Suppressor macrophage (primary cell): ENCODE measurements at places on chromosomes 3 and 15.

DNA sequence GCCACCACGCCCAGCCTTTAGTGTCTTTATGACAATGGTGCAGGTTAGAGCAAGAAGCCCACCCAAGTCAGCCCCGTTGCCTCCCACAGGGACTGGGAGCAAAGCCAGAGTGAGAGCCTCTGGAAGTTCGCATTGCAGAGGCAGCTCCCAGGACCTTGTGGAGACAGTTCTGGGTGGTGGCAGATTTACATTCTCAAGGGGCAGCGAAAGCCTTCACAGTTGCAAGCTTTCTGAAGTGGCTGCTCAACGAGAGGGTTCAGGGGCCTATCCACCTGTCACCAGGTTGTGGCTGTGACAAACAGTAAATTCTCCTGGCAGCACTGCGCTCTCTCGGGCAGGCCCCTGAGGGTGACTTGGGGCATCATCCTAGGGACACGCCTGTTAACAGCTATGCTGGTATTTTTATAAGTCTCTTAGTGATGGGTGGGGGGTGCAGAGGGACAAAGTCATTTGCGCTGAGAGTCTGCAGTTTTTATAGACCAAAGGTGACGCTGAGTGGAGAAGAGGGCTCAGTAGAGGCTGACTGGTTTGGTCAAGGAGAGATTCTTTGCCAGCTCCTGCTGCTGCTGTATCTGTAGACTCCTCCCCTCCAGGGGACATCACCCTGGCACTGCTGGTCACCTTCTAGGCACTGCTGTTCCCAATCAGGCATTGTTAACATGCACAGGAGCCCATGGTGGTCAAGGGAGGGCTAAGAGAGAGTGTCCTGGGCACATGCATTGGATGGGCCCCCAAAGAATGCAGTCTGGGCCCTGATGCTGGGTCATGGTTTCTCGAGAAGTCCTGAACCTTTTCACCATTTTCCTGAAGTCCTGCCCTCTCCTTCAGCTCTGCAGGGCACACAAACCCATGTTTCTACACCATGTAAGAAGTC, 57.5 kb upstream of the KLF13 start:
- no peak for DNase-seq

DNA sequence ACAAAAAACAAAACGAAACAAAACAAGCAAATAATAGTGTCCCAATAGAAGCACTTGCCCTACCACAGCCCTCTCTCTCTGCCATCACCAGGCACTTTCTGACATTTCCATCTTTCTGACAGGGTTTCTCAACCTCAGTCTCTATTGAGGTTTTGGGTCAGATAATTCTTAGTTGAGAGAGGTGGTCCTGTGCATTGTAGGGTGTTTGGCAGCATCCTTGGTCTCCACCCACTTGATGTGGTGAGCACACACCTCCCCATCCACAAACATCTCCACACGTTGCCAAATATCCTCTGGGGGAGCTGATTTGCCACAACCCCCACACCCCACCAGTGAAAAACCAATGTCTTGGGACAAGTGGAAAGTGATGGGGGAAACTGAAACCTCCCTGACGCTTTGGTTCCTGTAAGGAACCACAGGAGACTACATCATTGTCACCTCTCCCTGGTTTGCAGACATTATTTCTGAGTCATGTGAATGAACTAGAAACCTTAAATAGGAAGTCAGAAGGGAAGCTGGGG, 733.7 kb upstream of the CFAP20DC start:
- DNase-seq = peak; percentile 6

DNA sequence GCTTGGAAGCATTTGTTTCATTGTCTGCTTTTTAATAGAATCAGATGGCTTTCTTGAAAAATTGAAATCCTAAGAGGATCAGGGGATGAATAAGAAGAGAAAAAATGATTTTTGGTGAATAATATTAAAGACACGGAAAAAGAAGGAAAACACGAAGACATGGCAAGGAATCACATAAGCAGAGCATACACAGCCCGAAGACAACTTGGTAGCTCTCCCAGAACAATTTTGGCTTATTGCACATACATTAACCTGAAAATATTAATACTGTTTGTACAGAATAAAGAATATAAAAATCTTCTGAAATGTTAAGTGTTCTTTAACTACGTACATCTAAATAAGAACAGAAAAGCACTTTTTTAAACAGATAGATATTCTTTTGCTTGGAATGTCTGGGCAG, 150.0 kb downstream of the SHOX2 start:
- no peak for DNase-seq

DNA sequence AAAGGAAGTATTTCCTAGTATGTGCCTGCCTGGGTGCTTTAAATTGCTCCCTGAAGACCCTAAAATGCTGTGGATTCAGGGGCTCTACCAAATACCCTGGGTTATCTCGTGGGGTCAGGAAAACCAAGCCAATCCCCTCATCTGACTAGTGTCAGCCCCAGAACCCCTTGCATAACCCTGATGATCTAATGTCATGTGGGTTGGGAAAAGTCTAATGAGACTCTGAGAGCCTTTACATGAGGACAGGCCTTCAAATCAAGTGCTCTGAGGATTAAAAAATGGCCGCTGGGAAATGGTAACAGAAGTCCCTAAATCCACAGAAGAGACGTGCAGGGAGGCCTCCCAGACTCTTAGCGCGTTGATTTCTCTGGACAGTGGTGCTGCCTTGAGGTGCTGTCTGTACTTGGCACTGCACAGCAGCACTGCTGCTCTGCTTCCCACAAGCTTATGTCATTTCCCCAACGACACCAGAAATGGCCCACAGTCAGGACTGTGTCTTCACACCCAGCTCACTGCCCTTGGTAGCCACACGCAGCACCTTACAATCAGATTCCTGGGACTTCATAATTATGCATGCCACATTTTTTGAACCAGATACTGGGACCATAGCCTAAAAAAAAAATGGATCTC, 16.6 kb downstream of the EIF4E3 start:
- DNase-seq = peak; percentile 80

DNA sequence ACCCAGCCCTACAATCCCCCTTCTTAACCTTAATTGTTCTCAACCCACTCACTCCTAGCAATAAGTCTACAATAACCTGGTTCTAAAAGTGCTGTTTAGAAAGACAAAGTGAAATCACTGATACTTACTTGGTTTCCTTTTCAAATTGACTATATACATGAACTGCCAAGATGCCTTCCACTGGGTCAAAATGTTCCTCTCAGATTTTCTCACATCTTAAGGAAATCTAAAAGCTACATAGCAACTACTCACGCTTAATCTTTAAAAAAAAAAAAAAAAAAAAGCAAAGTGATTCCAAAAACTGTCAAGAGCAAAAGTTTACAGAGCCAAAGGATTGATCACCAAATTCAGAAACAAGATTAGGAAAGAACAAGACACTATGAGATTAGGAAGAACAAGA, 68.7 kb upstream of the MAP4 start:
- no peak for DNase-seq
